ENCODE measurements at places on chromosomes 2 and 18.

DNA sequence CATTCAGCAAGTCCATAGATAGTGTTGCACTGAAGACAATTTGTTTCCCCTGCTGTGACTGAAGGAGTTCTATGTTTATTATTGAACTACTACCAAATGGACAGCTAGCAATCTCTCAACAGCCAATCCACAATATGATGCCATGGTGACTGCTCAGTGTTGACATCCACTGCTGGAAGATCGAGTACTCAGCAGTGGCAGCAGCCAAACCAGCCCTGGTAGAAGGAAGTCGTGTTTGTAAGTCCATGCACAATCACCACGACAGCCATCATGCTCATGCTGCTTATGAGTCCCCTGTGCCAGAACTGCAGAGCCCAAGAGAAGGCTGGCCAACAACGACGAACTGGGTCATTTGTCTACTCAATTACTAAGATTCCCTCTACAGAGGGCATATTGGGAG, 66.4 kb downstream of the OSR1 start:
- DNase-seq: no peak

GRCh38 chr18:785242-785641, 26.8 kb downstream of the YES1 start:
- DNase-seq: no peak

GRCh38 chr18:12308386-12309100, 502 bp downstream of the TUBB6 start:
- no peak for DNase-seq

DNA sequence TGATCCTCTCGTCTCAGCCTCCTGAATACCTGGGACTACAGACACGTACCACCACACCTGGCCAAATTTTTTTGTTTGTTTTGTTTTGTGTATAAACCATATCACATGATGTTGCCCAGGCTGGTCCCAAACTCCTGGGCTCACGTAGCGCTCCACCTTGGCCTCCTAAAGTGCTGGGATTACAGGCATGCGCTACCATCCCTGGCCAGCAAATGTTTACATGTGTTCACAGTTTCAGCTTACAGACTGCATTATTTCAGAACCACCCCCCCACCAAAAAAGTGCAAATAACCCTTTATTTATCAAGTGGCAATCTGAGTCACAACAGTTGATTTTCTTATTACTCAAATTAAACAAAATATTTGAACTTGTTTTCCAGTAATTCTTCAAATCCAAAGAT, 54.3 kb downstream of the ABCA12 start:
- no peak for DNase-seq

GRCh38 chr18:23542461-23542860, 39.1 kb downstream of the RMC1 start:
- DNase-seq: no peak

DNA sequence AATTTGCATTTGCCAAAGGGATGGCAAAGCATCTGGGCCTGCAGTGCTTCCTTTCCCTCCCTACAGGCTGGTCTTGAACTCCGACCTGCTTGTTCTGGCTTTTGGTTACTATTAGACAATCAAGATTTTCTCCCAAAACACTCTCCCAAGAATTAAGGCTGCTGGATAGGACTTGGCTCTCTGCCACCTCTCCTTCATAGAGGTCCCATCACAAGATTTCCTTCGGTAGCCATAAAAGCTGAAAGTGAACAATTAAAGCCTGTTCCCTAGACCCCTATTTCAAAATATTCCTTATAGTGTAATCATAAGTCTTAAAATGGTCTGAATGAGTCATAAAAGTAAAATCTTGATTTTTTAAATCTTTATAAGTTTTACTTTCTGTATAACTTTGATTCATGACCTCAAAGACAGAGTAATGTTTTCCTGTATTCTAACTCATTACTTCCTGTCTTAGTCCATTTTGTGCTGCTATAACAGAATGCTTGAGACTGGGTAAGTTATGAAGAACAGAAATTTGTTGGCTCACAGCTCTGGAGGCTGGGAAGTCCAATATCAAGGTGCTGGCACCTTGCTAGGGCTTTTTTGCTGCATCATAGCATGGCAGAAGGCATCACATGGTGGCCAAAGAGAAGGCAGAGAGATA, 37.8 kb upstream of the TNP1 start:
- DNase-seq: no peak

GRCh38 chr2:41709702-41710599, 337.9 kb upstream of the PKDCC start:
- no peak for DNase-seq

- DNase-seq: no peak
Observed at GRCh38 chr18:58937887-58938267, 73.2 kb downstream of the ZNF532 start.

DNA sequence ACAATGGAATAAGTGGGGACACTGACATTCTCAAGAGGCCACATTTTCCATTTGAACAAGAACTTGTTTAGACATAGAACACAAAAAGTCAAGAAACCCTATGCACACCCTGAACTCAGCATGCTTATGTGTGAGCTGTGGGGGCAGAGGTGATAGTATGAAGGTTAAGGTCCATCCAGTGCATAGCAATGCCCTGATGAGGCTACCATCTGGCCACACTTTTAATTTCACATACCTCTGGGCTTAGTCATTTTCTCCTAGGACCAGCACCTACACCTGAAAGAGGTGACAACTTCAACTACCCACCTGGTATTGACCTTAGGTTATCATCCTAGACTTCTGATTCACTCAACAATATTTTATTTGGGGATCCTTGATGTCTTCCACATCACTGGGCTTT, 139.8 kb downstream of the PIK3C3 start:
- no peak for DNase-seq

DNA sequence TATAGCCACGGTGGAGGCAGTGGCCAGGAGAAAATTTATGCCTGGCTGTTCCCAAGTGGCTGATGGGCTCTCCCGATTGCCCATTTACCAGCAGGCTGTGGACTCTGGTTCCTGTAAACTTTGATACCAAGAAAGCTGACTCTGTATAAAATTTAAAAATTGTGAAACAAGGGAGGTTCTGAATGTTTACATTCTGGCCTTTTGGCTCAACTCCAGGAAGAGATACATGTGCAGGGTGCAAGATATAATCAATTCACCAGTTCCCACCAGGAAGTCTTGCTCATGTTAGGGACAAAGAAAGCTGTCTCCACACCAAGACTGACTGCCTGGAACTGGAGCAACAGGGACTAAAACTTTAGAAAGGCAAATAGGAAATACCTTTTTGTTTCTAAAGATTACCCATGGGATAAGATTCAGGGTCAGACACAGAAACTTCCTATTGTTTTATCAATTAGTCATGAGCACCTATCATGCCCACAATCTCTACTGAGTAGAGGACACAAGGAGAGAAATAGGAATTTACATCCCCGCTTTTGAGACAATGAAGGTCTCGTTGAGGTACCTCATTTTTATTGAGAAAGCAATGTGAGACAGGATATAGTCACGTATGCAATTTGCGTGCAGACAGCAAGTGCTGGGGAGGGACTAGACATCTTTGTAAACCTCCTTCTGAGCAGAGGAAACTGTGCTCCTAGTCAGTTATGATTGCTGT, 123.5 kb downstream of the LIPG start:
- no peak for DNase-seq

GRCh38 chr2:16654833-16655444, 10.7 kb downstream of the CYRIA start:
- DNase-seq: no peak

DNA sequence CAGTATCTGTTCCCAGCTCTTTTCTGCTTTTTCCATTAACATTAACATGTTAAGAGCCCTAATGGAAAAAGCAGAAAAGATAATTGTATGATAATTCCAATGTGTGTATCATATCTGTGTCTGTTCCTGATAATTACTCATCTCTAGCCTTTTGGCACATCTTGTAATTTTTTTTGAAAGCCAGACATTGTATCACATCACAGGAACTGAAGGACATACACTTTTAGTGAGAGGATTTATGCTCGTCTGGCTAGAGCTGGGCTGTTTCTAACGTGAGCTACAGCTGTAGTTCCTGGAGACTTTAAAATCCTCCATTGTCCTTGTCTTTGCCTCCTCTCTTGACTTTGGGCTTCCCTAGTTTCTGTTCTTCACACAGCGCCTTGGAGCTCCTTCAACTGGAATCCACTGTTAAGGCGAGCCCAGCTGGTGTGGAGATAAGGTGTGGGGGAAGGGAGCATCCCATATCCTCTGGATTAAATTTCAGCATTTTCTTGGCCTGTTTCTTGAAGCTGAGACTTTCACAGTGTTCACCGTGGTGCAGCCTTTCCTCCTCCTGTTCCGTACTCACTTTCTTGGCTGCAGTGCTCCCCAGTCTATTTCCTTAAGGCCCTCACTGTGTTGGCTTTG, 211.5 kb downstream of the GALR1 start:
- no peak for DNase-seq

DNA sequence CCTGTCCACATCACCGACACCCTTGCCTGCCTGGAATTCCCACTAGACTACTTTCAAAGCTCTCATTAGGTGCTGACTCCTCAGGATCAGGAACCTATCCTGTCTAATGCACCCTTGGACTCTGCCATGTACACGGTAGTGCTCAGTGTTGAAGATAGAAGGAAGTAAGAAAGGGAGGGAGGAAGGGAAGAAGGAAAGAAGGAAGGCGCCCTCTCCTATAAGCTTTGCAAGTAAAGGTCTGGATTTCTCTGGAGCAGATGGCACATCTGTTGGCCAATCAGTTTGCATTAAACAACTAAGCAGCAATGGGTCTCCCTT, 45.3 kb downstream of the SCTR start:
- DNase-seq: no peak

DNA sequence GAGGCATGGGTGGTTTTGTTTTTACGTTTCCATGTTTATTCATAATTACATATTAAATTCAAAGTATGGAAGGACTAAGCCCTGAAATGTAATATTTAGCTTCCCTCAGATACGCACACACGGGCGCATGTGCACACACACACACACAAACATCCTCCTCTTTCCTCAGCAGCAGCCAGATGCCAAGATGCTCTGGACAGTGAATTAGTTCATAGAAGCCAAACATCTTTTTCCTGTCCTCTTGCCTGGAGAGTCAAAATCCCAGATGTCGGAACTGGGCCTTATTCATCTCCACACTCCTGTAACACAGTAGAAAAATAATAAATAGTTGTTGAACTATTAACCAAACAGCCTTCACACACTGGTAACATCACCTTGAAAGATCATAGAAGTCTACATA, 273.1 kb downstream of the SP3 start:
- no peak for DNase-seq

DNA sequence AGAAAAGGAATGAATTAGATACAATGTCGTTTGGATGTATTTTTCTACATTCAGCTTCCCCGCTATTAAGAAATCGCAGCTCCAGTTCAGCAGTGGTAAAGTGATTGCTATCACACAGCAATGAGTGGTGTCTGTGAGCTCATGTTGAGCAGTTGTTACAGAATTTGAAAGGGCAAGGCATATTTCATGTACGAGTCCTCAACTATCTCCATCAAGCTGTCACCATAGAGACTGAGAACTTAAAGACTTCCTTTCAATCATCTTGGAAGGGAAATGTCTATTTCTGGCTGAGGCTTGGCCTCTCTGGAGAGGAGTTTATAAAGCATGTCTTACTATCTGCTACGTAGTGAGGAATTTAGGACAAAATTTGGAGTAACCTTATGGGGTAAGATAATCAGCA, 24.4 kb upstream of the FAM117B start:
- DNase-seq: no peak

DNA sequence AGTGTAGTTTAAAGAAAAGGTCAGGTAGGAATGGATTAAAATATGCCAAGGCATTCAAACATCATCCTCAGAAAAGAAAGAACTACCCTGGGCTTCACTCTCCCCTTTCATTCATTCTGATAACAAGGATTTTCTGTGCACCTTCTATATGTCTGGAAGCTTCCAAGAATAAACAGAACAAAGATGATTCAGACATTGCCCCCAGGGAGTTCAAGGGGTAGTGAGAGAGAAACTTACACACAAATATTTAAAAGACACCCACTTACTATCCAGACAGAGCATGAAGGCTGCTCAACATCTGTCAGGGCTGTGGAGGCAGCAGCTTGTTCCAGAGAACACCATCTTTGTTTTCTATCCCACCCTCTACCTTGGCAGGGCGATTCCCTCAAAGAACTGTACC, 140.5 kb downstream of the ALK start:
- DNase-seq: no peak

- no peak for DNase-seq
Observed at GRCh38 chr18:11888726-11889125, 19.4 kb downstream of the MPPE1 start.

DNA sequence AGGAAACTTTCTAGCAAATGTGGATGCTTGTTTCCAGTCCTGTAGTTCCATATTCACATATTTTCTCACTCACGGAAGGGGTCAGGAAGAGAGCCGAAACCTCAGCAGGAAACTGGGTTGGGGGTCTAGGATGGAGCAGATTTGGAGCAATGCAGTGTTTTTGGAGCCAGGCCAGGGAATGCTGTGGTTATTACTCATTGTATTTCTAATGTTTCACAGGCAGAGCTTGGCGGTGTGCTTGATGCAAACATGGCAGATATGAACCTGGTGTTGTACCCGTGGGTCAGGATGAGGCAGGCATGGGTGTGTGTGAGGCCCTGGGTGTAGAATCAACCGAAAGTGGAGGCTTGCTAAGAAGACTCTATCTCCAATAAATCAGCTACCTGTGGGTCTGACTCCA, 34.6 kb upstream of the ACKR3 start:
- no peak for DNase-seq

DNA sequence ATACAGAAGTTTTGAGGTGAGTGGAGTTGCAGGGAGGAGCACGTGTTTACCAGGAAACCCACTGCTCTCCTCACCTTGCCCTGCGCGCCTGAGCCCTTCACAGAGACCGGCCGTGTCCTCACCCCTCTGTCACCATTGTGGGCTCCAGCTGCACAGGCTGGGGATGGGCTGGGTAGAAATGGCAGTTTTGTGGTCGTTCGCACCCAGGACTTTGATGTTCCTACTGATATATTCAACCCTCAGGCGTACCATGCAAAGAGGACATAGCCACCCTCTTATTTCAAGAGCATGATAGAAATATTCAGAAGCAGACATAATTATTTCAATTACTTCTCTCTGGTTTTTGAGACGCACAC, 78.2 kb downstream of the GBX2 start:
- DNase-seq: no peak

GRCh38 chr2:96622544-96622943, 15.6 kb downstream of the KANSL3 start:
- no peak for DNase-seq

DNA sequence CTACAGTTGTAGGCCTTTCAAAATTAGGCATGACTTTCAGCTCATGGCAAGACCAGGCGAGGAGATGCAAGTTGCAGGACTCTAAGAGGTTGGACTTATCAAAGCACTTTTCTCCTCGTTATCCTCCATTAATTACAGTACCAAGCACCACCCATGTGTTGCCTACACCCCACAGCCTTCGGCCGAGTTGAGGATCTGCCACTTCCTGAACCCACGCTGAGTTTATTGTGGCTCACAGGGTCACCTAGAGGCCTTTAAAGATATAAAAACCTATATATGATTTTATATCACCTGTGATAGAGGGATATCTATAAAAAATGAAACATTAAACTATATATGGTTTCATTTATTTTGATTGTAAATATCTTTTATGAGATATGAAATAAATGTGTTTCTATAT, 2.6 kb downstream of the UGT1A10 start:
- DNase-seq: no peak

Data from activated T-cell treated with anti-CD3 and anti-CD28 coated beads, Interleukin-2, amount 50 U/mL, for 1 hour (primary cell).